ENCODE measurements at places on chromosomes 4 and X.

- DNase-seq: no peak
Measured at GRCh38 chrX:22135171-22135711, 103.1 kb downstream of the PHEX start.

DNA sequence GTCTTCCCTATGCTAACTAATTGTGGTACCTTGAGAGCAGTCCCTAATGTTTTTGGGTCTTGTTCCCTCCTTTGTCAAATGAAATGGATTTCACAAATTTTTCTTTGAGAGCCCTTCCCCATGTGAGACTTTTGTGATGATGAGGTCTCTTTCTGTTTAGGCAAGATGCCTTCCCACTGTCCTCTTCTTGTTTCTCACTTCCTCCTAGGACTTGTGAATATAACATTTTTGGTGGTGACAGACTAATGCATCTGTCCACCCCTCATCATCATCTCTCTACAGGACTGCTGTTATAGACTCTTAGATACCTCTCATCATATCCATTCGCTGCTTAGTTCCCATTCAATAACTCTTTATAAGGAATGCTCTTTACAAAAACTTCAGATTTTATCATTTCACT lies 8.7 kb upstream of the ANK2 start:
- no peak for DNase-seq

GRCh38 chr4:185261946-185262345 lies 52.5 kb downstream of the SNX25 start:
- peak; percentile 33 for DNase-seq

- DNase-seq: no peak
Measured at GRCh38 chr4:96073461-96073860, 233.6 kb downstream of the PDHA2 start.

GRCh38 chrX:18757956-18758932 lies 50.8 kb downstream of the PPEF1 start:
- no peak for DNase-seq

- DNase-seq: no peak
Measured at GRCh38 chrX:2627272-2627867, 63.7 kb upstream of the CD99 start.

GRCh38 chr4:22850630-22851029 lies 157.9 kb downstream of the GBA3 start:
- no peak for DNase-seq

DNA sequence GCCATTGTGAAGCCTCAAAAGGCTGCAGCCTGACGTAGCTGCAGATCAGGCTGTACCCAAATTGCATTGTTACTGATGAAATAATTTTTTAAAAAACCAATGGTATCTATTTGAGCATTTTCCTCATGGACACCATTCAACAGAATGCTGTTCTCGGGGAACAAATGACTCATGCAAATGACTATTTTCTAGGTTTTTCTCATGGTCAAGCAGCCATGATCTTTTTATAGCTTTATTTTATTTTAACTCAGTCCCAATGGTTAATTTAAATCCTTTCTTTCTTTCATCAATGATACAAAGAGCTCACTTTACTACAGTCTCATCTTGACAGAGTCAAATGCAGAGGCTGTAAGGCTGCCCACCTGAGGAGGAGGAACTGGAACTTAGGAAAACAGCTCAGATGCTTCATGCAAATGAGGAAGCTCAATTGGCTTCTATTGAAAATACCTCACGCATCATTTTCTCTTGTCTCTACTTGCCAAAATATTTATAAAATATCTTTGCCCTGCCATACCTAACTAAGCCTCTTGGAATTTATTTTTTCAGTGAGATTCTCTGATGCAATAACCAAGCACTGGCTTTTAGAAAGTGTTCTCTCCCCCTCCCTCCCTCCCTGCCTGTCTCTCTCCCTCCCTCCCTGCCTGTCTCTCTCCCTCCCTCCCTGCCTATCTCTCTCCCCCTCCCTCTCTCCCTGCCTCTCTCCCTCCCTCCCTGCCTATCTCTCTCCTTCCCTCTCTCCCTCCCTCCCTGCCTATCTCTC lies 81.0 kb downstream of the SORBS2 start:
- DNase-seq: no peak

- DNase-seq: no peak
Measured at GRCh38 chrX:81241753-81242152, 39.9 kb downstream of the SH3BGRL start.

GRCh38 chrX:54930291-54931049 lies 9.8 kb downstream of the TRO start:
- no peak for DNase-seq

GRCh38 chrX:36160081-36160480 lies 240.5 kb downstream of the CFAP47 start:
- no peak for DNase-seq

DNA sequence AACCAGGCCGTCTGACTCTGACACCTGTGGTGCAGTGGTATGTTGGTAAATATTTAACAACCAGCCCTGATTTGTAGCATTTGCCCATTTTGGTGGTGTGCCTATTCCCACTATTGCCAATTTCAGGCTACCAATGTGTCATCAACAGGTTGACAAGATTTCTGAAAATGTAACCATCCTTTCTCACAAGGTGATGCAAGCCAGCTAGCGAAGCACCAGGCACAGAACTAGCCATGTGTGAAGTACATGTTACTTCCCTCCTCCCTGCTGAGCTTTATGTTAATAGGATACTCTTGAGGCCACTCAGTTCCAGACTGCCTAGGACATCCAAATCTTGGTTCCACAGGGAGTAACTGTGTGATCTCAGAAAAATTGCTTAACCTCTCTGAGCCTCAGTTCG lies 7.2 kb upstream of the MAMLD1 start:
- DNase-seq: no peak

DNA sequence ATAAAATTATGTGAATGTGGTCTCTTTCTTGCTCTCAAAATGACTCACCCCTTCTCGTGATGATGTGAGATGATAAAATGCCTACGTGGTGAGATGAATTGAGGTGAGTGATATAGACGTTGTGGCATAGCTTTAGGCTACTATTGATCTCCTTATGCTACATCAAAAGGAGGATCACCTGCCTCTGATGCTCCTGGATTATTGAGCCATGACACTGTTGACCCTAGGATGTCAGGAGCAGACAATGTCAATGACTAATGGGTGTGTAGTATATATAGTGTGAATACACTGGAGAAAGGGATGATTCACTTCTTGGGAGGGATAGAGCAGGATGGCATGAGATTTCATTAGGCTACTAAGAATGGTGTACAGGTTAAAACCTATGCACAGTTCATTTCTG lies 210.7 kb upstream of the PRPS2 start:
- DNase-seq: no peak

DNA sequence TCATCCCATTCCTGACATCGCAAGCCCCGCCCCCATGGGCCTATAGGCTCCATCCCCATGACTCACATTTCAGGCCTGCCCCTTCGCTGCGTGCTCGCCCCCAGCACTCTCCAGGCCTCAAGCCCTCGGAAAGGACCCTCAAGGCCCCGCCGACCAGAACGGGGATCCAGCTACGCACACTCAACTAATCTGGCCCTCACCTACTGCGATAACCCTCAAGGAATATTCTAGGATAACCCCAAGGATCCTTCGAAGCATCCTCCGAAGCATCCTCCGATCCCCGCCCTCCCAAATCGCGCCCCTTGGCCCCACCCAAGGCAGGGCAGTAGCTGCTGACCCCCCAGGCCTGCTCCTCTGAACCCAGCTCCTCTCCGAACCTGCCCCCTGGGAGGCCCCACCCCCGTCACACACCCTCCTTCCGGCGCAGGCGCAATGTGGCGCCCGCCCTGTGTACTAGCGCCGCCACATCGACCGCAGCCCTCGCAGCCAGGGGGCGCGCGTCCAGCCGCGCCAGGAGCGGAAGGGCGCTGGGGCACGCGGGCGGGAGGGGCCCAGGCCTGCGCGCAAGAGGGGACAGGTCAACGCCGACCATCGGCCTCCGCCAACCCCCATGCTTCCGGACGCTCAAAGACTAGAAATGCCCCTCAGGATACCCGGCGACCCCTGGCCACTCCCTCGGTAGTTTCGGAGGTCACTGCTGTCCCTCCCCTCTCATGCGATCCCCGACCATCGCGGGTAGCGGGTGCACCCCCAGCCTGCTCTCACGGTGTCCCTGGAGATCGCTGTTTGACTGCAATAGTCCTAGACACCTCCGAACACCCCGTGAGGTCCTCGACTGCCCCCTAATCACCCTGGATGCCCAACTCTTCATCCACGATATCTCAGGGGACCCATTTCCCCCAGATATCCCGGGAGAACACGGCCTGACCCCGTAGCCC lies 6.4 kb upstream of the MAGIX start:
- peak; percentile 88 for DNase-seq

DNA sequence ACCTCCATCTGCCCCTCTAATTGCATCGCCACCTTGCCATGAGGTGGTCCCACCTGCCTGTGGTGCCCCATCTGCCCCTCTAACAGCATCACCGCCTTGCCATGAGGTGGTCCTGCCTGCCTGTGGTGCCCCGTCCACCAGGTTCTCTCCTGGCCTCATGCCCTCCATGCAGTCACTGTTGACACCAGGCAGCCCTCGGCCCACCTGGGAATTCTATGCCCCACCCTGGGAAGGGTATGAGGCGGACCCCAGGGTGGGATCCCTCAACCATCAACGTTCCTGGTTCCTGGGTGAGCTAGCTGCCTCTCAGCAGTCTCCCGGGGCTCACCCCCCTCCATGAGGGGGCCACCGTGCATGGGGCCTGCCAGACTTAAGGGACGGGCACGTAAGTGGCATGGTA lies 38.9 kb downstream of the ACOX3 start:
- DNase-seq: no peak

GRCh38 chr4:147786031-147786430 lies 54.1 kb downstream of the ARHGAP10 start:
- DNase-seq: no peak

DNA sequence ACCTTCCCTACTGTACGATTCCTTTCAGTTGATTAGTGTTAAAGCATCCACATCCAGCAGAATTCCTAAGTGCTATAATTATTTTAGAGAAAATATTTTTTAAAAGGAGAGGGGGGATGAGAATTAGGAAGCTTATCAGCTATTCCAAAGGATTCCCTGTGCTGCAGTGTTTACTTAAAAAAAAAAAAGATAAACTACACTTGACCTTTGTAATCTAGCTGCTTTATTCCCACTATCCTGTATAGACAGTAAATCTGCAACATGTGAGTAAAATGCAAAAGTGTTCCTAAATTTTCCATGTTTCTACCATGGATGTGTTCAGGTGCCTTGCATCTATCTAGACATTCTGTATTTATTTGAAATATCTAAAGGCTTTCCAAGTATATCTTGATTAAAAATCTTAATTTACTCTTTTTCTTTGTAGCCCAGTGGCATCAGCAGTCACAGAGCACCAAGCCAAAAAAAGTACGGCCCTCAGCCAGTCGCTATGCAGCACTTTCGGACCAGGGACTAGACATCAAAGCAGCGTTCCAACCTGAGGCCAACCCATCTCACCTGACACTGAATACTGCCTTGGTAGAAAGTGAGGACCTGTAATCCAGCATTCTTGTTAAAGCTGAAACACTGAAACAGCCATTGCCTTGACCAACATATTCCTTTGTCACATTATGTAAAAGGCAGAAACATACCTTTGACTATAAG lies 84.1 kb downstream of the CBR4 start:
- no peak for DNase-seq

- DNase-seq: no peak
Measured at GRCh38 chrX:10395643-10396042, 224.7 kb downstream of the MID1 start.

GRCh38 chr4:169906104-169906503 lies 120.1 kb downstream of the MFAP3L start:
- no peak for DNase-seq

DNA sequence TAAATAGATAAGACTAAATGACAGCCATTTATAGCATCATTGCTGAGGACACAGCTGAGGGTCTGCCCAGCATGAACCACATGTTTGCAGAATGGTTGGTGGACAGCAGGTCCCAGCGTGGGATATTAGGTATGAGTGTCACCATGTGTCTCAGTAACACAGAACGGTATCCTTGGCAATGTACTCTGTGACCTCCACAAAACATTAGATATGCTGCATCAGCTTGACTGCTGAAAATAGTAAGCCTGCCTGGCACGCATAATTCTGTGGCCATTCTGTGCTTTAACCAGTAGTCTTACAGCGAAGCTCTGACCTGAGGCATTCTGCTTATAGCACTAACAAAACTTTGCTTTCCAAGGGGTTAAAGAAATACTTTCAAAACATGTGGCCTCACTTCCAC lies 32.0 kb downstream of the LIMCH1 start:
- no peak for DNase-seq

DNA sequence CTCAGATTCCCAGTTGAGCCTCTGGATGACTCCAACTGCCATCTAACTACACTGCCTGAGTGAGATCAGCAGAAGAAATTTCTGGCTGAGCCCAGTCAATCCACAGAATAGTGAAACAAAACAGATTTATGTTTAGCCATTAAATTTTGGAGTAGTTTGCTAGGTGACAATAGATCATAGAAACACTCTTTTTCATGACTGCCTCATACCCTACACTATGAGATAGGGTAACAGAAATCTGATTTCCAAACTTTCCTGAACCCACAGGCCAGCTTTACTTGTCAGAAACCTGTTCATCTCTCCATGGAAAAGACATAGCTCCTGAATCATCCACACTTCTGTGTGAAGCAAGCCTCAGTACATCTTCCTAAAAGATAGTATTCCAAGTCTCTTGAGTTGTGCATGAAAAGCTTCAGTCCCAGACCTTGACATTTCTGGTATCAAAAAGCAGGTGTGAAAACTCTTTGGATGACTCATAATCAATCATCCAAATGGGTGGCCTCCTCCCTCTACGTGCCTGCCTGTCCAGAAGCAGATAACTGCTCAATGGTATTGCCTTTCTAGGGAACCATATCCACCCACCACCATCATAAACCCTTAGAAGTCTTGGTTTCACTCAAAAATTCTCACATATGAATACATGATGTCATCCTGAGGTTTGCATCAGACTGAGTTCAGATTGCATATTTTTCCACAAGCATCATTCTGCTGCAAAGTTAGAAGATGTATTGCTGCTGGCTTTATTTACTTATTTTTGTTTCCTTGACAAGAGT lies 47.5 kb upstream of the RAP2C start:
- no peak for DNase-seq

DNA sequence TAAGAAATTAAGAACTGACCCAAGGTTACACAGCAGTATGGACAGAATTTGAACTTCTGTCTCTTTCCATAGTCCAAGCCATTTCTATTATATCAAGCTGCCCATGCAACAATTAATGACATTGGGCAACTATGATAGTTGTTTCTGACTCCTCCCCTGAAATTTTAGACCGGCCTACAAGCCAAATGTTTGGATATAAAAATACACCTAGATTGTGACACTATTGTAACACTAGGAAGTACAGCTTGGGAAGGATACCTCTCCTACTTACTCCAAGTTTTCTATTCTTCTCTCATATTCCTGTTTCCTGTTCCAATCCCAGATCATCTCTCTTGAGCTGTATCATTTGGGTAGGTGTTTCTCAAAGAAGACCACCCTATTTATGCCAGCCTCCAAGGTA lies 43.5 kb downstream of the RCHY1 start:
- no peak for DNase-seq

DNA sequence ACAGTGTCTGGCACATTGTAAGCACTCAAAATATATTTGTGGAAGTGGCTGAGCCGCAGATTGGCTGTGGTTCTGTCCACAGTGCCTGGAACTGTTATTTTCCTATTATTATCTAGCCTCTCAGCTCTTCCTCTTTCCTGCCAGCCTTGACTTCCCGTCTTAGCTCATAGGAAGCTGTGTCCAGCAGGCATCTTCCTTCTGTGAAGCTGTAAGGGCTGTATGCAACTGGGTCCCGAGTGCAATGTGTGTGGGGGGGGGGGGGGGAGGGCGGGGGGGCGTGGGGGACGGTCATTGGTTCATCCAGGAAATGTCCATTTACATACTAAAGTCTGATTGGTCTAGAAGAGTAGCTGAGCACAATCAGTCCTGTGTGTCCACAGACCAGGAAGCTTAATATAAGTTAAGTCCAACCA lies 210.7 kb downstream of the PDGFRA start:
- DNase-seq: peak; percentile 67

GRCh38 chrX:916230-916599 lies 285.6 kb downstream of the SHOX start:
- DNase-seq: no peak

All from globus pallidus (tissue), 1 donor.